Kidney (tissue), 22 donors: ENCODE measurements at places on chromosomes 2 and 18. TPM values are rescaled to one million over a fixed set of nuclear protein-coding genes. Genes with fewer than 3 reads are reported as not detected.

DNA sequence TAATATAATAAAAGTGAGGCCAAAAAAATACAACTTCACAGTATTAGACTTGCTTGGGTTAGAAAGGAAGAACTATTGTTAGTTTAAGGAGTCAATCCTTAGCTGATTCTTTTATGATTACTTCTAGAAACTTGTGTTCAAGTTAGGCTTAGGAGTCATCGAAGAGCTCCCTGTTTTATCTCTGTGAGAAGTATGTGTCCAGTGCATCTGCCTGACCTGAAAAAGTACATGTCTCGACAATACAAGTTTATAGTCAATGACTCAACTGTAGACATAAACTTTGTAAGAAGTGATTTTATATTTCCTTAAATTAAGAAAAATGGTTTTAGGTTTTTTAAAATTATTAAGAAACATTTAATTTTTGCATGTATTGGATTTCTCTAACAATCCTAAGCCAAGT, 571.2 kb downstream of the ZEB2 start:
- no peak for DNase-seq
- H3K27me3 ChIP-seq = no peaks in the 10 kb centered on the region
- H3K27ac ChIP-seq = no peak overlapping the region
- H3K4me3 ChIP-seq = no peak overlapping the region

Gene KCNJ3
- 3.6 TPM for total RNA-seq

Gene INPP4A
- total RNA-seq = 27.9 TPM

Gene POU3F3
- 118 TPM for total RNA-seq

- H3K4me1 ChIP-seq = no peaks in the 10 kb centered on the region
- no peaks in the 10 kb centered on the region for H3K36me3 ChIP-seq
- H3K4me3 ChIP-seq = peak overlapping the region; percentile 30
- H3K27me3 ChIP-seq = peaks cover 15% of the 10 kb centered on the region
- DNase-seq = peak; percentile 59
Measured at GRCh38 chr18:11752116-11752911, 63.2 kb downstream of the GNAL start.
